ENCODE measurements at places on chromosomes 12 and 14.

DNA sequence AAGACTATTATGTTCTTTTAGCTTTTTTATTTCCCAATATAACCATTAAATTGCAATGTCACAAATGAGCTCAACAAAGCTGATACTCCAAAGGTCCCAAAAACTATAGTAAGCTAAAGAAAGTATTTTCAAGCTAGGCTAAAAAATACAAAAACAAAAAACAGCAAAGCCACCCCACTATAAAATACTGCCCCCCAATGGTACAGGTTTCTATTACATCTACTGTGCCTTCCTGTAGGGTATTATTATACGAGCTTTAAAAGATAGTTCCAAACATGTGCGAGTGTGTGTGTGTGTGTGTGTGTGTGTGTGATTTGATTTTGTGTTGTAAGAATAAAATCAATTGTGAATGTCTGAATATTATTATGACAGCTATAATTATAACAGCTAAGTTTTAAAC, 1.1 kb downstream of the IFNG start:
- DNase-seq: no peak

DNA sequence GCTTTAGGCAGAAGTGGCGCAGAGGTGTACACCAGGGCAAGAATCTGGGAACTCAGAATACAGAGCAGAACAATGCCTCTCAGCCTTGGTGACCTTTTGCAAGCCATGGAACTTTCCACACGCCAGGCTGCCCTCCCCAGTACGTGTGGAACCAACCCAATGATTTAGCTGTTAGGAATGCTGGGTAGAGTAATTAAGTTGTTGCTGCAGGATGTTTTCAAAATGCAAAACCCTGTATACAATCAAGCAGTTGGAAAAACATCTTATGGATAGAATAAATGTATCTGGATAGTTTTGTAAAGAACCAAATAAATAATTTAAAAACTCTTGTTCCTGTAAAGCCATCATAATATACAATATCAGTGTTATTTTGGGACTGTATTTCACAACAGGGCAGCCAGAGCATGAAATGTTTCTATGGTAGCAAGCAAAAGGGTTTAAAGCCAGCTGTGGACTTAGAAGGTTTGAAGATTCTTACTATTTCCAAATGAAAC, 19.4 kb downstream of the PPP1R36 start:
- DNase-seq: no peak

- no peak for DNase-seq
Observed at GRCh38 chr14:82636426-82636825, 1102.8 kb upstream of the SEL1L start.

- DNase-seq: no peak
Observed at GRCh38 chr12:102851246-102851645, 65.8 kb downstream of the PAH start.

DNA sequence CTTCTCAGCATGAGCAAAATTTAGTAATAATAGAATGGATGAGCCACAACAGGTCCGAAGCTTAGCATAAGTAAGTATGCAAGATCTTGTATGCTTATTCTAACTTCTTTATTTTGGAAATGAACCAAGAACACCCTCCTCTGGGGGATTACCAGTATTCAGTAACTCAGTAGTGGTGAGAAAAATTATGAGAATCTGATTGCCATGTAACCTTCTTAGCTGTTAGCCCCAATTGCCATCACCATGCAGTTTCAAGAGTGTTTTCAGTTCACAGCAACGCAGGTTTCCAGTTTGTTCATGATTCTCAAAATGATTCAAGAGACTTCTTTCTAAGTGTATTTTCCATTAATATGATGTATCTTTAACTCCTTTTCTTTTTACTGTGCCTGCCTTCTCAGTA, 1507.6 kb upstream of the SEL1L start:
- no peak for DNase-seq

DNA sequence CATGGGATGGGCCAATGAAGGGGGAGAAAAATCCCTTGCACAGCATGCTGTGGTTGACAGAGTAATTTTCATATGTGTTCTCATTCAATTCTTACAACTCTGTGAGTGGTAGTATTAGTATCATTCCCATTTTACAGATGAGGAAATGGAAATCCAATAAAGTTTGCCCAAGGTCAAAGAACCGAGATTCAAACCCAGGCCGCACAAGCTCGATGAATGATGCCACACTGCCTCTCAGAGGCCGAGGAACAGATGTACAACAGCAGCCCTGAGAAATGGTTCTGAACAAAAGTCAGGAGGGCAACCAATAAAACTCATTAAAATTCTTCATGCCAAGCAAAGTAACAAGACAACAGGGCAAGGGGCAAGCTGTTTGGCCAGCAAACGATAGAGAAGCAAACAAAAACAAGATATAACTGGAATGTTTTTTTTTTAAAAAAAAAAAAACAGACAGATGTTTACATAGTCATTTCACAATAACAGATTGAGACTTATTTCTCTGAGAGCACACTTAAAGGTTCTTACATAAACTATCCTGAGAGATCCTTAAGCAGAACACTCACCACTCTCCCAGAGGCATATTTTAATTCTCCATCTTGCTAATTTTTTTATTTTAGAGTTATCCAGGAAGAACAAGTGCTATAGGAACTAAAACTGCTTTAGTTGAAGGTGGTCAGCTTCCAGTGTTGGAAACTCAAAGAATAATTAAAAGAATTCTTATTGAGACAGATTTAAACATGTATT, 85.8 kb downstream of the EXOC5 start:
- DNase-seq: no peak

GRCh38 chr12:104495786-104496185, 39.0 kb downstream of the CHST11 start:
- no peak for DNase-seq

GRCh38 chr12:49253033-49253623, 11.8 kb upstream of the TUBA1C start:
- no peak for DNase-seq

GRCh38 chr12:131189781-131190180, 236.1 kb downstream of the ADGRD1 start:
- no peak for DNase-seq

DNA sequence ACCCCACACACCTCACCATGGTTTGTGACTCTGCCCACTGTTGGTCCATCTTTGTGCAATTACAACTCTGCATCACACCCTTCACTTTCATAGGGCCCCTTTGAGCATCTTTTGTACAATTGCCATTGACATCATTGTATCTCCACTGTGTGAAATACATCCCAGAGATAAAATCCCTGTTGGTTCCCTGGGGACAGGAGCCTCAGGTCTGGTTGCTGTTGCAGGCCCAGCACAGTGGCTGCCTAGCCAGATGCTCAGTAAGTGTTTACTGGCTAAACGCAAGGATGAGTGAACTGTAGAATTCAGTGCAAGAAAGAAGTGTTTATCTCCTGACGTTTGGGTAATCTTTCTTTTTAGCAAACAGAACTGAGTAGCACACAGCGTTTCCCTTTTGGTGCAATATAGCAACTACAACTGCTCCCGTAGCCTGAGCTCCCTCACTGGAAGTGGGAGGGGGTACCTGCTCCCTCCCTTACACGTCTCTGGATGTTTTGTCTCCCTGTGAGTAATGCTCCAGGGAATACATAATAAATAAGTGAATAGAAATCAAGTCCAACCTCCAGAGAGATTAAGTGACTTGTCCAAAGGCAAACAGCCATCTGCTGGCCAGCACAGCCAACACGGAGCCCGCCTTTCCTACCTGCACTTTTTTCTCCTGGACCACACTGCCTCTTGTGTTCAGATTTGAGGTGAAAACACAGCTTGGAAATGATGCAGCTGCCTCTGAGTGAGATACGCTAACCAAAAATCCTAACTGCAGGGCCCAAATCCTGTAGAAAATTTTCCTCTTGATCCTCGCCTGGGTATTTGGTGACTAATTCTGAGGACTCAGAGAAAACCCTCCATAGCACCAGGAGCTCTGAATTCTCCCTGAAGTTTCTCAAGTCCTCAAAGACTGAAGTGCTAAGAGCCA, 27.4 kb downstream of the GALNT16 start:
- DNase-seq: no peak

GRCh38 chr12:60195483-60195882, 599.7 kb downstream of the SLC16A7 start:
- no peak for DNase-seq

DNA sequence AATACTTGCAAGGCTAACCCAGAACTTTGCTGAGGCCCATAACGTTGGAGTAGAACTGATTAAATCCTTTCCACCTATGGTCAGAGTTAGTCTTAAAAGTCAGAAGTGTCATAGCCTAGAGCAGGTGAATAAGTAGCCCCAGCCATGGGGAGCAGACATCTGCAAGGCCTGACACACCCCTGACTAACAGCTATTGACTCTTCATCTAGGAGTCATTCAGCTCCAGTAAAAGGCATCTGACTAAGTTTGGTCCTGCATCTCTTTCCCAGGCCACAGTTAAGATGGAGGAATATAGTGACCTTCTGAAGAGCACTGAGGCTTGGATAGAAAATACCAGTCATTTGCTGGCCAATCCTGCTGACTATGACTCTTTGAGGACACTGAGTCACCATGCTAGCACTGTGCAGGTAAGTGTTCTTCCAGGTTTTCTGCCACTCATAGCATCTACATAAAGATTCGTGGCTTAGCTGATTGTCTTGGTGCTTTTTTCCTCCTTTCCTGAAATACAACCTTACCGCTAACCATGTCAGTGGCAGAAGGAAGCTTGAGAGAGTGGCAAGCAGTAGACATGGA, 212.9 kb downstream of the ESR2 start:
- no peak for DNase-seq

GRCh38 chr14:55454264-55455002, 14.0 kb upstream of the TBPL2 start:
- DNase-seq: no peak

DNA sequence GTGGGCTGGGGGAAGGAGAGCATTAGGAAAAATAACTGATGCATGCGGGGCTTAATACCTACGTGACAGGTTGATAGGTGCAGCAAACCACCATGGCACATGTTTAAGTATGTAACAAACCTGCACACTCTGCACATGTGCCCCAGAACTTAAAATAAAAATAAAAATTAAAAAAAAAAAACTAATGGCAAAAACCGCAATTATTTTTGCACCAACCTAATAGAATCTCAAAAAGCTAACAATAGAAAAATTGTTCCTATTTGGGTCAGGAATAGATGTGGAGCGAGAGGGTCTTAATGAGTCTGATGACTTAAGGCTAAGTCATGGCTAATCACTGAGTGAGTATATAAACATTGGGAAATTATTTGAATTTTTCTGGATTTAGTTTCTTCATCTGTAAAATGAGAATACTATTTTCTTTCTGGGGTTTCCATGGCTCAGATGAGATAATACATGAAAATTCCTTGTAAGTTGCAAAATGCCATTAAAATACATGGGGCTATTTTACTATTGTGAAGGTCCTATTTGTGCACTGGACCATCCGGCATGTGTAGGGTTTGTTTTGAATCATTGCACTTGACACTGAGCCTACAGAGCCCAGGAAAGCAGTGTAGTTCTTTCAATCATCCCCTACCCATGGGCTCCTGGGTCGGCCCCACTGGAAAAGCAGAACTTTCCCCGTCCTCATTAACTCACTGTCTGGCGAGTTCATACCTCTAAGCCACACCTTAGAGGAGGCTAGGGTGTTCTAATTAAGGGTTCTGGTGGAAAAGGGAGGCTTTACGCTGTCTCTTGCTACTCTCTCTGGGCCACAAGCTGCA, 164.1 kb upstream of the NTF3 start:
- DNase-seq: no peak

GRCh38 chr12:116199160-116199706, 78.3 kb downstream of the MED13L start:
- no peak for DNase-seq

All from cortex of kidney (tissue), 1 donor.